CD8-positive, alpha-beta memory T cell (primary cell): ENCODE measurements at places on chromosomes 2 and 18.
A peak's percentile ranks its signal among the peaks of the same experiment; 100 is the strongest.

DNA sequence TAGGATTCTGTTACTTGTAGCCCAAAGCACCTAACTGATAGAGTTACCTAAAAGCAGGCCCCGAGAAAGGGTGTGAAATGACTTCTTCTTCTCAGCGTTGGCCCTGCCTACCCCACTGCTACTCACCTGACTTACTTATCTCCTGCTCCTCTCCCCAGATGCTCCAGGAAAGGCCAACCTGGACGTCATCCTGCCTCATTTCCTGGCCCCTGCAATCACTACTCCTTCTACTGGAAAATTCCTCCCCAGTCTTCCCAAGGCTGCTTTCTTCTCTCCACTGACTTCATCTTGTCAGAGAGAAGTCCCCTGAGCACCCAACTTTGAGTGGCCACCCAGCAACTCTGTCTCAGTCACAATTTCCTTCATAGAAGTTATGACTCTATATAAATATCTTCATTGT lies 63.4 kb upstream of the KLF7 start:
- DNase-seq = no peak

DNA sequence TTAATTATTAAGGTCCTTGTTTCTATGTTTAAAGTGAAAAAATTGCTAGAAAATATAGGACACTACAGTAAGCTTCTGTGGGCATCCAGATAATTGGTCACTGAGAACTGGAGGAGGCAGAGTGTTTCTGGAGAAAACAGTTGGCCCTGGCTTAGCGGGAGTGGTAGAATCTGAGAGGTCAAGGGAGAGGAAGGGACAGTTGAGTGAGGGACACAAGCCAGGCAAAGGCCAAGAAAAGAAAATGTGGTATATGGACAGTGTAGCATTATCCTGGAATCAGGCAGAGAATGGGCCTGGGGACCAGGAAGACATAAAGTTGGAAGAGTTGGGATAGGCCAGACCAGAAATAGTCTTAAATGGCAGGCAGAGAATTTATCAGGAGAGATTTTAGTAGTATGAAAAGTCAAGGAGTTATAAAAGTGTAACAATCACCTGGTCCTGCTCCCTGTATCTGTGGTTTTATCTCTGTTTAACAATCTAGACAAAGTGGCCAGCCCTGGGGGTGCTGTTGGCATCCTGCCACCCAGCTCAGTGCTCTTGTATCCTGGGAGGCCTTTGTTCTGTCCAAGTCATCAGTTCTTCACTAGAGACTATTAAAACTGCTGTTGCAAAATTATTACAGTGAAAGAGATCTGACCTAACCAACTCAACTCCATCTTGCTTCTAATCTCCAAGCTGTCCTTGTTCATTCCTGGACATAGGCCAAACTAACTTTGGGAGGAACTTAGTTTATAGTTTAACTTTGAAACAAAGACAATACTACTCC lies 15.4 kb upstream of the MSGN1 start:
- DNase-seq = no peak

GRCh38 chr2:80238692-80239469 lies 65.7 kb downstream of the LRRTM1 start:
- no peak for DNase-seq

GRCh38 chr2:105739944-105740530 lies 4.7 kb upstream of the NCK2 start:
- no peak for DNase-seq

GRCh38 chr2:24203787-24204150 lies 28.9 kb downstream of the FAM228A start:
- DNase-seq = no peak

- DNase-seq = no peak
Observed at GRCh38 chr2:150526827-150527226, 39.4 kb upstream of the RND3 start.

DNA sequence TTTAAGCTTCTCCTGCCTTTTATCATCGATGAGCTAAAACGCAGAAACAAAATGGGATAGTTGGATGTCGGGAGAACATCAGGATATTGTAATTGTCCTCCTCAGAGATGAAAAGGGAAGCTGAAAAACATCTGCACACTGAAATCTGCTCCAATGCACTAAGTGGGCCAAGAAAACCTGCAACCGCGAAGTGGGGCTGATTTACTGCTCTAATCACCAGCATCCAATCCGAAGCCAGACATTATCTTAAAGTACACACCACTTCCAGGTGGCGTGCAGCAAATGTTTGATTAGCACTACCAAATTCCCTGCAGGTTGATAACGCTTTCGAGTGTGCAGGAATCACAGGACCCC lies 230.3 kb upstream of the SLC14A2 start:
- no peak for DNase-seq

GRCh38 chr2:113219889-113220641 lies 46.3 kb downstream of the PSD4 start:
- DNase-seq = no peak

DNA sequence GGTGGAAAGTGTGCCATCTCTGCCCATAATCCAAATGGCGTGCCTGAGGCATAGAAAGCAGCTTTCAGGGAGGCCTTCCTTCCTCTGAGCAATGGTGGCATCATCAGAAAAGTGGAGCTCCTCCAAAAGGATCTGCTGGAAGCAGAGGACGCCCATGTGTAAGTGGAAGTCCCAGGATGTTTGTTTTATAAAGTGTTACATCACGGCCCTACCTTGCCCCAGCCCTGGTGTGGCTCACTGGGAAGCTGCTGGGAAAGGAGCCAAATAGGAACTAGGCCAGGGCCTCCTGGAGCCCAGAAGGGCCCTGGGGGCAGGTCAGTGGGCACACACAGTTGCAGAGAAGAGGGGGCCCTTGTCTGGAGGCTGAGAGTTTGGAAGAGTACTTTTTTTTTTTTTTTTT lies 4.2 kb upstream of the ODC1 start:
- DNase-seq = no peak

- DNase-seq = no peak
Observed at GRCh38 chr2:120360307-120360855, 14.4 kb downstream of the INHBB start.

- DNase-seq = no peak
Observed at GRCh38 chr18:55861266-55861665, 273.3 kb upstream of the TCF4 start.

DNA sequence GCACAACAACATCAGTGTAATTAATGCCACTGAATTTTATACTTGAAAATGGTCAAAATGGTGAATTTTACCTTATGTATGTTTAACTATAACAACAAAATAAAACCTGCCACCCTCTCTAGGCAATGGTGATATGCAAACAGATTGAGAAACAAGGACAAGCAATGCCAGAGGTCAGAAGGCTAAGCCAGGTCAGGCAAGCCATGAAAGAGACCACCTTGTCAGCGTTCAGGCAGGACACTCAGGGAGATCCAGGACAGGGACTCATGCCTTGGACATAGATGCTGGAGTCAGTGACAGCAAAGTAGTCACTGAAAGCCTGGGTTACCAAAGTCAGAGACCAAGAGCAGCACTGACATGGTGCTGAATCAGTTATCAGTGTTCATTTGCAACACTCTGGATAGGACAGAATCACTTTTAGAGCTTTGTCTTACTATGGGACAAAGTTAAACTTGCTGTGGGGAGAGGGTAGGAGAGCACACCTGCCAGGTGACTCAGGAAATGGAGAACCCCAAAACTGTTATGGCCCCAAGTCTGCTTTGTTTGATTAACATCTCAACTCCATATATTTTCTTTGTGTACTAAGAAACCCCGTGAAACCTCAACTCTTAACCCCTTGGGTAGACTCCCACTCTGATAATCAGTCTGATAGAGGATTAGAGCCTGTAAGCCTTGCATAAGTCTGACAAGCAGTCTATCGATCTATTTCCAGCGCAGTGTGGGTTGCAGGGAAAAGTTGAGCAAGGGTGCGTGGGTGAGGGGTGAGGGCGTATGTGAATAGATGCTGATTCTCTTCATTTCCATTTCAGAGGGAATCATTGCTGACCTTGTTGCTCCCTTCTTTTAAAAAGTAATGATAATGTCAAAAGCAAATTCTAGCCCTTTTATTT lies 48.7 kb upstream of the ZNF385B start:
- DNase-seq = no peak

DNA sequence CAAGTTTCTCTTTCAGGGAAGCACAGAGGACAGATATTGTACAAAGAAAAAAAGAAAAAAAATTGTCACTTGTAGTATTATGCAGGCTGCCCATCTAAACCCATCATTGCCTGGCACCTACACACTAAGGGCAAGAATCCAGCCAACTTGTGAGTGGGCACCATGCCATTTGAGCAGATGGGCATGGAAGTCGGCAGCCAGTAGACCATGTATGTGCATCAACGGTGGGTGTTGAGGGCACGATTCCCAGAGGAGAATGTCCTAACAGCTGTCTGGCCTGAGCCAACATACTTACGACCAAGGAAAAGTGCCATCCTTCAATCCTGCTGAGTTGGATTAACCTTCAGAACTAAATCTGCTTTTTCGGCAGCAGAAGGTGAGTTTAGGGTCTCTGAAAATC lies 63.9 kb downstream of the ARHGAP15 start:
- no peak for DNase-seq

DNA sequence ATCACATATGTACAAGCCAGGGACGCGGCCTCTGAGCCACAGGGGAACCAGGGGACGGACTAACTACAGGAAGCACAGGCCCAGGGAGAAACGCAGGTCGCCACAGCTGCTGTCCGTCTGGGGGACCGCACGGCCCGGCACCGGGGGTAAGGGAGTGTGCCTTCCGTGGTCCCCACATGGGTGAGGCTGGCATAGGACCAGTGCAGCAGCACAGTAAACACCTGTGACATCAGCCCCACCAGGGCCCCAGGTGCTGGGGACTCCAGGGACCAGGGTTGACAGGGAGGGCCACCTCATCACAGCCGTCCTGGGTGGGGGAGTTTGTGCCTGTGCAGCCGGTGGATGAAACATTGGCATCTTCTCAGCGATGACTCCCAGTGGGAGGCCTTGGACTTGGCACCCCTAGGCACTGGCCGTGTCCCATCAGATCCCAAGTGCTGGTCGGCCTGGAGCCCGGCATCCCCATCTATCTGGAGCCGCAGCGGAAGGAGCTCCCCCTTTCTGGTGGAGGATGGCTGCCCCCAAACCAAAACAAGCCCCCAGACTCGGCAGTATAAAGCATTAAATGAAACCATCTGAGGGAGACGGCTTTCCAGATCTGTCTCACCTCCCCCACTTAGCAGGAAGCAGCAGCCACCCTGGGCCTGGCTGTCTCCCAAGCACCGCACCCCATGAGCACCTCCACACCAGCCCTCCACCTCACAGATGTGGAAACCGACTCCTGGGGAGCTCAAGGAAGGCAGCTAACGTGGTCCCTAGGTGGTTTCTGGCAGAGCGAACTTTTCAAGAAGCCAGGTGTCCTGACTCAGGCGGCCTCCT lies 22.5 kb downstream of the AQP12A start:
- DNase-seq = no peak

GRCh38 chr2:40243581-40244187 lies 208.2 kb downstream of the SLC8A1 start:
- DNase-seq = no peak

DNA sequence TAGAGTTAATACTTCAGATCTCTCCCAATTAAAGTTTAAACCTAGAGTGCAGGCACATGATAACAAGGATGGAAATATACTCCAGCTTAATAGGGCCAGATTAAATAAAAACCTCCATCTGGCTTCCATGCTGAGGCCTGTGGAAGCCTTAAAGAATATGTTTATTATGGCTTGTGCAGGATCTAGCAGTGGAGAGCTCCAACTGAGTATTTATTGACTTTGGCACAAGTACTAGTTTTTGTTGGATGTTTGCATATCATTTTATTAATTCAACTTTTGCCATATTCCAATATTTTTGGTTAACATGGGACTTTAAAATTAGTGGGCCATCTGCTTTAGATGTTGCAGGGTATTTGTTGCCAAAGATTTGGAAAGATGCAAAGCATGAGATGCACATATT lies 860.4 kb upstream of the SOX11 start:
- DNase-seq = no peak

DNA sequence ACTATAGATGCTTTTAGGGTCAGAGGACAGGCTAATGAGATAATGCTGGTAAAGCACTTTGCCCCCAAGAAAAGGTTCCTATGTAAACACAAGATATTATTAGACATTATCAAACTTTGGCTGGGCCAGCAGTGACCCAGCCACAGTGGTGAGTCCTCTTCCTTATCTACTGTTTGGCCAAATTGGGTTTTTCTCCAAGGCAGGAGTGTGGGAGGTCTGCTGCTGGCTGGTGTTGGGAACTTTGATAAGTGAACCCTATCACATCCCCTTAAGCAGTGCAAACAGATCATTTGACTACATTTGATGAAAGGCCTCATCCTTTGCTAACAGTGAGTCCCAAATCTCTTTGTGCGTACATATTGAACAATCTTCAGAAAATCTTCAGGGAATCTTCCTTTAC lies 16.2 kb downstream of the FZD7 start:
- no peak for DNase-seq

DNA sequence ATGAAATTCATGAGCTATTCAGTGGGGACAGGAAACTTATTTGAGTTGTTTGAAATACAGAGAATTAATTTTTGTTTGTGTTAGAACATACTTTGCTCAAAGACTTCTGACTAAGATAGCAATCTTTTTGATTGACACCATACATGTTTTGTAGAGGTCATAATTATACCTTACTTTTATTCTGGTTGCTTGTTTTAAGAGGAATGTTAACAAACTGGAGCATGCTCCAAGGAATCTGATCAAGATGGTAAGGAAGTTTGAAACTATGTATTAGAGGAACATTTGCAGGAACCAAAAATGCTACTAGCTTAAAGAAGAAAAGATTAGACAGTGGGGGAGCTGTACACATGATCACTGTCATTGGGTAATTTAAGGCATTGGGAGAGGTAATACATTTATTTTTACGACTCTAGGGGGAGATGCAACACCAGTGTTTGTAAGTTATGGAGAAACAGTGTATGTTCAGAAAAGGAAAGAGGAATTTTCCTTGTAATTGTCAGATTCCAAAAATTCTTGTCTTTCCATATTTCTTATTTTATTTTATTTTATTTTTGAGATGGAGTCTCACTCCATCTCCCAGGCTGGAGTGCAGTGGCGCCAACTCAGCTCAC lies 8.0 kb downstream of the AGFG1 start:
- DNase-seq = no peak

- no peak for DNase-seq
Observed at GRCh38 chr2:7019191-7019590, 102.0 kb downstream of the RNF144A start.

GRCh38 chr18:72700961-72701710 lies 157.0 kb upstream of the CBLN2 start:
- DNase-seq = no peak

DNA sequence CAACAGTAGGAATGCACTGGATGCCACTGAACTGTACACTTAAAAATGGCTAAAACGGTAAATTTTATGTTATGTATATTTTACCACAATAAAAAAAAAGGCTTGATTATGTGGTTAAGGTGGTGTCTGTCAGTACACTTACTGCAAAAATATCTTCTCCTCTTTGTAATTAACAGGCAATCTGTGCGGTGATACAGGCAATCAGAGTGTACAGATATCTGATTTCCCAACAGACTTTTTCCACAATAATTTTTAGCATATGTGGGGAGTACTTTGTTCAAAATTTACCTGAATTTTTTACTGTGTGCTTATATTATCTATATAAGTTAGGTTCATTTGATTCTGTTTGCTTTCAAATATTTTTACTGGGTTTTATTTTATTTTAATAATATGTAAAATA lies 175.0 kb upstream of the PGAP1 start:
- DNase-seq = no peak

- peak; percentile 26 for DNase-seq
Observed at GRCh38 chr2:172931918-172932520, 143.6 kb upstream of the MAP3K20 start.

- DNase-seq = no peak
Observed at GRCh38 chr2:67904566-67904965, 158.2 kb downstream of the C1D start.
